Activated naive CD8-positive, alpha-beta T cell treated with anti-CD3 and anti-CD28 coated beads for 36 hours (primary cell): ENCODE measurements at places on chromosomes 4 and X. TPM values are rescaled to one million over a fixed set of nuclear protein-coding genes. Genes with fewer than 3 reads are reported as not detected.

DNA sequence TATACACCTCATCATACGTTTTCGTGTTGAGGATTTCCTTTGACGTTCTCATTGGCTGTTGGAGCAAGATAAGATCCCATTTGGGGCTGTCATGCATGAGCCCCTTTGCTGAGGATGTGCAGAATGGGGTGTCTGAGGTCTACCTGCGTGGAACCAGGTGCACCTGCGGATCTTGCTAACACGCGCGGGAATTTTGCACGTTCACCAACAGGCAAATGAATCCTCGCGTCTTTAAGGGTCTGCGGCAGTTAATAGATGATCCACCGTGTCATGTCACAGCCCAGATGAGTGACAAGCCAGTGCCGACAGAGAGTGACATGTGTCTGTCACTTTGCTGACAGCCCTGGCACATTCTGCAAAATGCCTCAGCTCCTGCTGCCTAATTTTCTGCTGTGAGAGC, 56.3 kb upstream of the SHOX start:
- H3K36me3 ChIP-seq, result no peaks in the 10 kb centered on the region
- H3K4me3 ChIP-seq, result no peak overlapping the region
- DNase-seq, result no peak
- H3K27me3 ChIP-seq, result peaks cover 13% of the 10 kb centered on the region
- no peak overlapping the region for H3K27ac ChIP-seq
- no peaks in the 10 kb centered on the region for H3K4me1 ChIP-seq

GRCh38 chr4:77187322-77187721, 30.3 kb downstream of the CCNG2 start:
- no peaks in the 10 kb centered on the region for H3K27me3 ChIP-seq
- DNase-seq, result no peak
- H3K4me3 ChIP-seq, result no peak overlapping the region
- H3K4me1 ChIP-seq, result no peaks in the 10 kb centered on the region

DNA sequence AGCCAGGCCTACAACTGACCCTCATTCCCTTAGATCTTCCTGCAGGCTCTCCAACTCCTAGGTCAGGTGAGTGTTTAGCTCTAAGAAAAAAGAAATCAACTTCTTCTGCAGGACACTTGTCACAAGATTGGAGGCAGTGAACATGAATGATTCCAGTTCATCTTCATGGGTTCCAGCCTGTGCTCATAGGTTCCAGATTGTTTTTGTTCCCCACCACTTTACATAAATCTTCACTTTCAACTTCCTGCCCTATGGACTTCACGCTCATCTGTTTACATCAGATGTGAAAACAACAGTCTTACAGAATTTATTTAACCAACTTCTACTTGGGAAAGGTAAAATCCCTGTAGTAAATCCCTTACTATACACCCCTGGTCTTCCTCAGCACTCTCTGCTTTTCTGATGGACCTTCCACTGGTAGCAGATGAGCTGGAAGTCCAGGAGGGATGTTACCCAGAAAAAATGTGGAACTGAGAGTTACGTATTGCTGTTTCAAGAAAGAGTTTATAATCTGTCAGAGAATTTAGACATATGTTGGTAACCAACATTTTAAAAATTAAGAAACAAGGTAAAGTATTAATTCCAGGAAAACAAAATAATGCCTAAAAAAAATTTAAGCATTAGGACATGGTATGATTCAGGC, 62.4 kb downstream of the ANAPC10 start:
- no peak for DNase-seq
- H3K27me3 ChIP-seq, result no peaks in the 10 kb centered on the region
- H3K4me3 ChIP-seq, result no peak overlapping the region

DNA sequence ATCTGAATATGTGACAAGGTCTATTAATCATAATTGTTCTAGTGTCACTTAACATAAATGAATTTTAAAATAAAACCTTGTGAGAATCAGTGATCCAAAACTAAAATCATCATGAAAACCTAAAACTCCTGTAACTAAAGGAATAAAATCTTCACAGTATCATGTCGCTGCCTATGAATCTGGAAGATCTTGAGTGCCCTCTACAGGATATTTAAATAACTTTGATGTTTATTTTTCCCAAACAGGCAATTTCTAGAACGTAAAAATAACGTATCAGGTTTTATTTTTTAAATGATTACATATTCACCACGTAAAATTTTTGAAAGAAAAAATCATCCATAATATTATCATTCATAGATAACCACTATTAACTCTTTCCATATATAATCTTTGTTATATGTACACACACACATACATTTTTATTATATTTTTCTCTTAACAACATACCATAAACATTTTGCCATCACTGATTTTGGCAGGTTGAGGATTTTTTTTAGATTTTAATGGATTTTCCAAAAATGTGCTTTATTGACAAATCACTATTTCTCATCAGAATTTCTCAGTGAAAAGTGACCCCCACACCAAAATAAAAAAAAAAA, 79.6 kb downstream of the COMMD8 start:
- H3K4me1 ChIP-seq, result no peaks in the 10 kb centered on the region
- no peak for DNase-seq
- H3K36me3 ChIP-seq, result no peaks in the 10 kb centered on the region
- no peaks in the 10 kb centered on the region for H3K27me3 ChIP-seq
- no peak overlapping the region for H3K27ac ChIP-seq

- H3K4me1 ChIP-seq, result peaks cover 18% of the 10 kb centered on the region
- peaks cover 7% of the 10 kb centered on the region for H3K36me3 ChIP-seq
- H3K4me3 ChIP-seq, result peak within 1 kb of the TSS; percentile 85
- H3K27me3 ChIP-seq, result no peaks in the 10 kb centered on the region
- H3K27ac ChIP-seq, result peak within 1 kb of the TSS; percentile 25
Measured at GRCh38 chrX:153598541-153599191, at the start of gene CCNQ. Gene CCNQ (minus strand): TSS chrX:153599139. CDS start chrX:153599073, 66 bp downstream.

GRCh38 chr4:154497889-154498288, 6.3 kb upstream of the DCHS2 start:
- DNase-seq, result no peak
- H3K4me1 ChIP-seq, result no peaks in the 10 kb centered on the region
- no peak overlapping the region for H3K27ac ChIP-seq
- H3K36me3 ChIP-seq, result no peaks in the 10 kb centered on the region
- H3K4me3 ChIP-seq, result no peak overlapping the region

STPG2 gene
- total RNA-seq, result not detected

- no peak for DNase-seq
- H3K4me1 ChIP-seq, result no peaks in the 10 kb centered on the region
Measured at GRCh38 chrX:10569946-10570345, 50.4 kb downstream of the MID1 start.

GRCh38 chr4:12723849-12724447, 760.2 kb downstream of the RAB28 start:
- no peak overlapping the region for H3K27ac ChIP-seq
- peaks cover 48% of the 10 kb centered on the region for H3K27me3 ChIP-seq
- H3K36me3 ChIP-seq, result no peaks in the 10 kb centered on the region
- DNase-seq, result no peak
- no peak overlapping the region for H3K4me3 ChIP-seq

DNA sequence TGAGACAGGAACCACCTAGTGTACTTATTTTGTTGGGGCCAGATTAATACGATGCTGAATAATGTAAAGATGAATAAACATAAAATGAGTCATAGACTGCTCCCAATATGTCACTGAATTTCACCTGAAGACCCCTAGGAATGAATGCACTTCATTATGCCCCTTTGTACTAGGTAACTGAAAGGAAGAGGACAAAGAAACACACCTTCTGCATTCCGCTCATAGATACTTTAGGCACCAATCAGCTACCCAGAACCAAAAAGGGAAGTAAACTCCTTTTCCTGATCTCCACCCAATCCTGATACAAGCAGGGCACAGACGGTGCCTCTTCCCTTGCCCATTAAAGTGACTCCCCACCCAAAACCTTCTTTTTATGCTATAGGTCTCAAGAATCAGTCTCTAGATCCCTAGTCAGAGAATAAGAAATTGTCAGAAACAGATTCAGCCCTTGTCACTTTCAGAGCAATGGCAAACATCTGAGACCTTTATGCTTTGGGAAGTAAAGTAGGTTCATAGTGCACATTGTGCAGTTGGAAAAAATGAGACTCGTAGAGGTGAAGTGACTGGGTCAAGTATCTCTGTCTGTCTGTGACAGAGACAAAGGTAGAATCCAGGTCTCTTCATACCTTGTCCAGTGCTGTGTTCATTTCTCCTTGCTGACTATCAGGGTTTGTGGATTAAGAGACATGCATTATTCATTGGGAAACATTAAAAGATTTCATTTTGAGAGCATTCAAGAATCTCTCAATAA, 2.3 kb downstream of the GPR174 start:
- peaks cover 36% of the 10 kb centered on the region for H3K4me1 ChIP-seq
- H3K4me3 ChIP-seq, result peak overlapping the region; percentile 84
- DNase-seq, result peak; percentile 6
- peaks cover 32% of the 10 kb centered on the region for H3K36me3 ChIP-seq

TRPC5OS gene
- total RNA-seq, result not detected

EXOC1L gene
- not detected for total RNA-seq

DNA sequence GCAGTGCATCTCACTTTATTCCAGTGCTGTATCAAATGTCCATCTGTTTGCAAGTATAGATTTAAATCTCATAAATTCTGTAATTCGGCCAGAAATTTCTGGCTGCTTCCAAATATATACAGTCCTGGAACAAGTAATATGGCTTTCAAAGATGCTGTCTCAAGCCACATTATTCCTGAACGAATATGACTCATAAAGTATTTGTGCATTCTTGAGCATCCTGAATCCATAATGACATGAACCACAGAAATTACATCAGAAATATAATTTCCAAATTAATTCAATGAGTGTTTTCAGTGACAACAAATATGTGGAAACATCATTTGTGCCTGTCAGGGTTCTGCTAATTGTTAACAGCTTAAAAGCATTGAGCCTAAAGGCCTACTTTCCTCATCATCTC, 140.9 kb upstream of the HPGD start:
- H3K27me3 ChIP-seq, result peaks cover 12% of the 10 kb centered on the region
- no peak for DNase-seq
- no peak overlapping the region for H3K4me3 ChIP-seq
- H3K27ac ChIP-seq, result no peak overlapping the region
- no peaks in the 10 kb centered on the region for H3K36me3 ChIP-seq
